ENCODE measurements at places on chromosomes 1 and 21.

GRCh38 chr1:44591381-44591780 is 82.9 kb downstream of the TMEM53 start:
- no peak overlapping the region for H3K27ac ChIP-seq
- no peak for DNase-seq
- H3K4me3 ChIP-seq: no peak overlapping the region
- H3K4me1 ChIP-seq: no peaks in the 10 kb centered on the region
- no peaks in the 10 kb centered on the region for H3K27me3 ChIP-seq

- peak overlapping the region; percentile 80 for H3K27ac ChIP-seq
- no peak for DNase-seq
- peak overlapping the region; percentile 73 for H3K4me3 ChIP-seq
- peaks cover 22% of the 10 kb centered on the region for H3K4me1 ChIP-seq
- no peaks in the 10 kb centered on the region for H3K27me3 ChIP-seq
Measured at GRCh38 chr1:109618661-109619575, 498 bp downstream of the GNAT2 start.

DNA sequence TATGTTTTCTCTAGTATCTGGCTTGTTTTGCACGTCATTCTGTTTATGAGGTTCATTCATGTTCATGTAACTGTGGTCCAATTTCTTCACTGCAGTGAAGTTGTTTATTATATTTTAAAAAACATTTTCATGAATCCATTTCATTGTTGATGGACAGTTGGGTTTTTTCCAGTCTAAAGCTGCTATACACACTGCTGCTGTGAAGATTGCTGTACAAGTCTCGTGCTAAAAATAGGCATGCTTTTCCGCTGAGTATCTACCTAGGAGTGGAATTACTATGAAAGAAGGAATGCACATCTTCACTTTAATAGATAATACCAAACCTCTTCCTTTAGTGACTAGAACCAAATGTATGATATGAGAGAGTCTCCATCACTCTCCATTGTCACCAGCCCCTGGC is 49.0 kb upstream of the ETS2 start:
- no peak overlapping the region for H3K4me3 ChIP-seq
- H3K27me3 ChIP-seq: no peaks in the 10 kb centered on the region
- no peaks in the 10 kb centered on the region for H3K36me3 ChIP-seq
- DNase-seq: no peak

DNA sequence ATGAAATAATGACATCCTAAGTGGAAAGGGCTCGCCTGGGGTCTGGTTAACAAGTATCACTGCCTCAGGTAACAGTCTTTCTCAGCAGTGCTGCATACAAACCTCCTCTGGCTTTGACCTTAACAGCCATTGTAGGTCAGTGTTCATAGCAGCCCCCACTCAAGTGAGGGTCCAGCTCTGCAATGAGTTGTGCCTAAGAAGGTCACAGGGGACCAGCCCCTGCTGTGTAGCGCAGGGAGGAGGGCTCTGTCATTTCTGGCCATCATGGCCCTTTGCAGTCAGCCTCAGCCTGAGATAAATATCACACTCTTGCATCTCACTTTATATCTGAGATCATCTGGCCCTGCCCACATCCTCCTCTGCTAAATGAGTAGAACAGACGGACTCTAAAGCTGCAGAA is 18.1 kb upstream of the MYSM1 start:
- no peak for DNase-seq
- no peak overlapping the region for H3K4me3 ChIP-seq
- H3K27me3 ChIP-seq: no peaks in the 10 kb centered on the region
- H3K4me1 ChIP-seq: no peaks in the 10 kb centered on the region
- H3K27ac ChIP-seq: no peak overlapping the region
- H3K36me3 ChIP-seq: no peaks in the 10 kb centered on the region
